CD4-positive, alpha-beta T cell treated with Interferon alpha-2 for 1 hour (primary cell): ENCODE measurements at places on chromosomes 1 and 21.

DNA sequence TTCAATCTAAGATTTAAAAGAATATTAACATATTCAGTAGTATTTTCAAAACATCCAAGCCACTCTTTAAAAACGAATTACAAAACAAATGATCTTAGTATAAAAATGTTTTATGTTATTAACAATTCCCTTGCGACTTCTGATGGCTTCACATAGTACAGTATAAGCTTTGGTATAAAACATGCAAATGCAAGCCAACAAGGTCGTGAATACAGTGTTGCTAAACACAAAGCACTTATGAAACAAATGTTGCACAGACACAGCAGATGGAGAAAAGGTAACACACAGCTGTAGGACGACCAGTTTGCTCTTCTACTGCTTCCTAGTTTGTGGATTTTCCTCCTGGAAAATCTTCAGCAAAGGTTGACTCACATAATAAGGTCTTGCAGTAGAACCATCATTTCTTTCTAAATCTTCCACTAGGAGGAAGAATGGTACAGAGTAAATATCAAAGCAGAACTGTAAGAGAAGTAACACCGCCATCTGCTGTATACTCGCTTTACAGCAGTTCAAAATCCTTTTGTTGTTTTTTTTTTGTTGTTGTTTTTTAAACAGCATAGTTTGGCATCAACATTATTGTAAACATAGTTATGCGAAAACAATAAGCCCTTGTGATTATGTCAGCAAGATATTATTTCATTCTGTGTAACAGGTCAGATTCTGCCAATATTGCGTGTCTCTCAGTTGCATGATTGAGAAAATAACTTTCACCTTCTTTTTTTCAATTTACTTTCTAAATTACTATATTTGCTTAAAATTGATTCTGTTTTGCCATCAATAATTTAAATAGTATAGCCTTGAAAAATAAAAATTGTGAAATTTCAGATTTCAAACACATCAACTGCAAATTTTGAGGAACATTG, 69.5 kb downstream of the LHX8 start:
- no peak for DNase-seq

- DNase-seq = no peak
Measured at GRCh38 chr1:206455289-206455665, 15.0 kb upstream of the IKBKE start.

GRCh38 chr1:32159189-32159588, 20.3 kb upstream of the TXLNA start:
- no peak for DNase-seq

GRCh38 chr1:67429011-67429527, 1.1 kb downstream of the SERBP1 start:
- DNase-seq = no peak

DNA sequence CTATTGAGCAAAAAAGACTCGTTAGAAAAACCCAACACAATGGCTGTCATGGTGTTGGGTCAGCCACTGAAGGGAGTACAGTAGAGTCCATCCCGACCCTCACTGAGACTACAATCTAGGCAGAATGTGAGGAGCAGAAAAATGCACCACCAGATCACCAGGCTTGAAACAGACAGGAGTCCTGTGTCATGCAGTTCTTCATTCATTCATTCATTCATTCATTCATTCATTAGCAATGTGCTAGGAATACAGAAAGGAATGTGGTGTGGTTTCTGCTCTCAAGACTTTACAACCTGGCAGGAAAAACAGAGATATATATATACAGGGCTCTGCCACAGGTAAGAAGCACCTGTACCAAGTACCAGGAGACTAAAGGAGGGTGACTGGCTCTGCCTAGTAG, 392.3 kb downstream of the OMA1 start:
- no peak for DNase-seq

DNA sequence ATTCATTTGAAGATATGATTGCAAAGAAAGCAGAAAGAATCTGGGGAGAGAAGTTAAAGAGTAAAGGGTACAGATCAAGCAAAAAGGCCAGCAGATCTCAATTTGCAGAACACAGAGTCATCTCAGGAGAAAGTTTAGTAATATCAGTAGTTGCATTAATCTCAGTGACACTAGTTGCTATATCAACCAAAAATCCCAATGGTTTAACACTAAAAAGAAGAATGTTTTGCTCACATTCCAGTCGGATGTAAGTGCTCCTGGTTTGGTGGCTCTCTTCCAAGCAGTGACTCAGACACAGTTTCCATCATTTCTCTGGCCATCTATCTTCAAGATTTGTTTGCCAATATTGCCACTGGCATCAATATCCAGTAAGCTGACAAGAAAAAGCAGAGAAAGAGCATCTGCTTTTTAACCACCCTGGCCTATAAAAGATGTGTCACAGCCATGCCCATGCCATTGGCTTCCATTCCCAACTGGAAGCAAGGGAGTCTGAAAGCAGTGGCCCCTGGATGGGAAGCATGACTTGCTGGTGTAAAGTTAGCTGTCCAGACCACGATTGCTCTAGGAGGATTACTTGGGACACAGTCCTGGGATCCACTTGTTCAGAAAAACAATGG, 45.5 kb upstream of the AIM2 start:
- no peak for DNase-seq

GRCh38 chr21:36350282-36350910, 30.4 kb downstream of the MORC3 start:
- no peak for DNase-seq

- DNase-seq = no peak
Measured at GRCh38 chr21:34946916-34947534, 102.1 kb downstream of the RUNX1 start.

- no peak for DNase-seq
Measured at GRCh38 chr1:171431994-171432393, 53.3 kb upstream of the PRRC2C start.

- DNase-seq = no peak
Measured at GRCh38 chr1:25098717-25099116, 133.6 kb downstream of the SYF2 start.

- no peak for DNase-seq
Measured at GRCh38 chr1:97461782-97462181, 459.1 kb downstream of the DPYD start.

- peak; percentile 1 for DNase-seq
Measured at GRCh38 chr1:159646687-159647086, 59.1 kb downstream of the APCS start.

DNA sequence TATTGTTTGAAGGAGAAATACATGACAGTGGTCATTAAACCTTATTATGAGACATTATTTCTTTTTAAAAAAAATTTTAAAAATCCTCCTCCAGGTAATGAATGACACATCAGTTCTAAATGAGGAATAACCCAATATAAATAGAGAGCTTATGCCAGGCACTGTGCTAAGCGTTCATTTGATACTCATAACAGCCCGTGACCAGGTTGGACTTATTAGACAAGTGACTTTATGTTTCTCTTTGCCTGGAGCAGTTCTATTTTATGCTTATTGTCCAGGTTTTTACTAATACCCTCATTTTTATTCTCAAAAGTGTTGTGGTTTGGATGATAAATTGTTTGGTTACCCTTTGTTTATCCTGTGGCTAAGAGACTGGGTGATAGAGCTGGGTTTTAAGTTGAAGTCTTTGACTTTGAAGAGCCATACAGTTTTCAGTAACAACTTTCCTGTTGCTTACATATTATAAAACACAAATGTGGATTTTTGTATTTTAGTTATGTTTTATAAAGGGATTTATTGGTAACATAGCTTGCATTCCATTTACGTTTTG, 84.2 kb downstream of the RABGAP1L start:
- DNase-seq = no peak

- DNase-seq = no peak
Measured at GRCh38 chr1:6488602-6489382, 2.7 kb downstream of the PLEKHG5 start.

DNA sequence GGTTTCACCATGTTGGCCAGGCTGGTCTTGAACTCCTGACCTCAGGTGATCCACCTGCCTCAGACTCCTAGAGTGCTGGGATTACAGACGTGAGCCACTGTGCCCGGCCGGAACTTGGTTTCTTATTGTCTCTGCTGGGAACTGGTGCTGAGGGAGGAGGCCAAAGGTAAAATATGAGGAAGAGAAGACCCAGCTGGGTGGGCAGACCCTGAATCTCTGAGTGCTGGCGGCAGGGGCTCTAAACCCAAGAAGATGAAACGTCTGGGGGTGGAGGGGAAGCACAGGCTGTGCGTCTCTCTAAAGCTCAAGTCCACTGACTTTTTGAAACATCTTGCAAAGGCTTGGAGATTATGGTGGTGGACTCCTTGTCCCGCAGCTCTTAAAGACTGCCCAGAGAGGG, 82.0 kb upstream of the TLR5 start:
- DNase-seq = no peak

DNA sequence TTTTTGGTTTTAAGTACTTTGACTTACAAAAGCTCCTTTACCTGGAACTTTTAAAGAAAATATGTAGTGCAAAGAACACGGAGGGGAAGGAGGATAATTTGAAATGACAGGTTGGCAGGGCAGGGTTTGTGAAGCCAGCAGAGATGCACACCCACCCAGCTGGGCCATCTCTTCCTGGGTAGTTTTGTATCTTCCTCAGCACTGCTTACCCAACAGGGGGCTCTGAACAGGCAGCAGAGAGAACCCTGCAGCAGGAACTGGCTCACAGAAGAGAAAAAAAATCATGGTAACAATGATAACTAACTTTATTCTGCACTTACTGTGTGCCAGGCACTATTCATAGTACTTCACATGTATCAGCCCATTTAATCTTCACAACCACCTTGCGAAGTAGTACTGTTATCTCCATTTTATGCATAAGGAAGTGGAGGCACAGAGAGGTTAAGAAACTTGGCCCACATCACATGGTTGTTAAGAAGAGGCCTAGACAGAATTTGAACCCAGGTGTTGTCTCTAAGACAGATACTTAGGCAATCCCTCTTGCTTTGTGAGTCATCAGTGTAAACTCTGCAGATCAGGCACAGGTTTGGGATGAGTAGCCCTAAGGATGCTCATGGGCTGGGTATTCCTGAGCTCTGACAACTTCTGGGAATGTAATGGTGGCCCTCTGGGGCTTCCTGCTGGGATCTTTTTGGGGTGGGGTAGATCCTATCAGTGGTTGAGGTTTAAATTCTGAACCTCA, 60.8 kb downstream of the ELK4 start:
- no peak for DNase-seq

- DNase-seq = no peak
Measured at GRCh38 chr1:167983797-167984420, 47.0 kb upstream of the MPC2 start.

- DNase-seq = no peak
Measured at GRCh38 chr1:246724731-246725095, 504 bp downstream of the SCCPDH start.

DNA sequence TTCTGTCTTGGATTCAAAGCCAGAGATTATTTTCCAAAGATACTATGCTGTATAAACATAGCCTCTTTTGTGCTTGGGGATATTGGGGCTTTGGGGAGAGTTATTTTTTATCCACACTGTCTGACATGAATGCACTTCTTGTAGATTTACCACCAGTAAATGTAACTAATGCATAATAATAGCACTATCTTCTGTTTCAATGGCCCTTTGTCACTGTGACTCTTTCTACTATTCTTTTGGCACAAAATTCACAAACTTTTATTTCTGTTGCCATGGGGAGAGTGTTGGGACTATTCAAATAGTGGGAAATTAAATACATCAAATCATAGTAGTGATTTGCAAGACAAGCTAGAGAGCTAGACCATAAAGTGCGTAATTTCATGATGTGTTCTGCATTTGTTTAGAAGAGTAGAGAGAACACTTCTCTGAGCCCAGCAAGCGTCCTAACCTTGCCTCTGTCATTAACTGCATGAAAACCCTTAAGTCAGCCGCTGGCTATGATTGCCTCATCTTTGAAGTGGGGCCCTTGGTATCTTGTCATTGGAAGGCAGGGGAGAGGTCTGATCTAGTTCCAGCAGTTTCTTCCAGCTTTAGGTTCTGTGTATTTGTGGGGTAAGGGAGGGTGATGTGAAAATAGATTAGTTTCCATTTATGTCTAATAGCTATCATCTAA, 154.4 kb downstream of the HHAT start:
- DNase-seq = no peak

- no peak for DNase-seq
Measured at GRCh38 chr1:19765623-19766022, 34.1 kb downstream of the TMCO4 start.

DNA sequence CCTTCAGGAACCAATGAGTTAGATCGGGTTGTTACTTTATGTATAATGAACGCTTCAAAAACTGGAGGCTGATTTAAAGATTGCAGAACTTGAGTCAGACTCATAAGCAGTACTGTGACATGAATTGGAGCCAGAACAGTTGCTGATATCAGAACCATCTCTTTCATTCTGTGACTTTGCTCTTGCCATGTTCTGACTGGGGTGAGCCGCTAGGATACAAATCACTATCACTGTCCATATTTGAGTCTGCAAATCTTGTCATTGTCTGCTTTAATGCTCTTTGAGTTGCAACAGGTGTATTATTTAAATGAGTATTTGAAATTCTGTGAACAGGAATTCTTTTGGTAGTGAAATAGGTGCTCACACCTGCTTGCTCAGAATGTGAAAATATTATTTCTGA, 52.5 kb downstream of the LRIG2 start:
- DNase-seq = no peak
